ENCODE measurements at places on chromosomes 6 and 20.

DNA sequence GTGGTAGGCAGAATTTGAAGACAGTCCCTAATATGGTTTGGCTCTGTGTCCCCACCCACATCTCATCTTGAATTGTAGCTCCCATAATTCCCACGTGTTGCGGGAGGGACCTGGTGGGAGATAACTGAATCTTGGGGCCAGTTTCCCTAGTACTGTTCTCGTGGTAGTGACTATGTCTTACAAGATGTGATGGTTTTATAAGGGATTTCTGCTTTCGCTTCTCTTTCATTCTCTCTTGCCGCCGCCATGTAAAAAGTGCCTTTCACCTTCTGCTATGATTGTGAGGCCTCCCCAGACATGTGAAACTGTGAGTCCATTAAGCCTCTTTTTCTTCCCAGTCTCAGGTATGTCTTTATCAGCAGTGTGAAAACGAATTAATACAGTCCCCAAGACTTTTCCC is 103.4 kb downstream of the PDE10A start:
- no peak for DNase-seq

DNA sequence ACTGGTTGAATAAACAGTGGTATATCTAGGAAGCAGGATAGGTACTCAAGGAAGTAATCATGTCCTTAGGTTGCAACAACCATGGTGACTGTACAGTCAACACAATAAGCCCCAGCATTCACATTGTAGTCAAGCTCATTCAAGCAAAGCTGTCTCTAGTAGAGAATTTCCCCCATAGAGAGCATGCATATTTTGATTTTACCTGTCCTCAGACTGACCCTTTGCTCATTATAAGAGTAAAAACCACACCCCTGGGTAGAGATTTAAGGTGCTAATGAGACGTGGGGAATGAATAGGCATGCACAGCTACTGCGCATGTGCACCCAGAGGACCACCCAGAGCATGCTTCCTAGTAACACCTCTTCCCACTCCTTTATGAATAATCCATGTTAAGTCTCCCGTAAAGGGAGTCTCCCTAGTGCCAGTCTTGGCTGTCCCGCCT is 6.1 kb upstream of the RNF8 start:
- DNase-seq, result no peak

GRCh38 chr20:25697132-25697446 is 436 bp upstream of the ZNF337 start:
- no peak for DNase-seq

DNA sequence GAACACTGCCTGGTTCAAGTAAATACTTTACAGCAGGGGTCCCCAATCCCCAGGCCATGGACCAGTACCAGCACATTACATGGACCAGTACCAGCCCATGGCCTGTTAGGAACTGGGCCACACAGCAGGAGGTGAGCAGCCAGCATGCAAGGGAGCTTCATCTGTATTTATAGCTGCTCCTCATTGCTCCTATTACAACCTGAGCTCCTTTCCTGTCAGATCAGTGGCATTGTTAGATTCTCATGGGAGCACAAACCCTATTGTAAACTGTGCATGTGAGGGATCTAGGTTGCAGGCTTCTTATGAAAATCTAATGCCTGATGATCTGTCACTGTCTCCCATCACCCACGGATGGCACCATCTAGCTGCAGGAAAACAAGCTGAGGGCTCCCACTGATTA is 12.0 kb upstream of the RBPJL start:
- DNase-seq, result no peak

DNA sequence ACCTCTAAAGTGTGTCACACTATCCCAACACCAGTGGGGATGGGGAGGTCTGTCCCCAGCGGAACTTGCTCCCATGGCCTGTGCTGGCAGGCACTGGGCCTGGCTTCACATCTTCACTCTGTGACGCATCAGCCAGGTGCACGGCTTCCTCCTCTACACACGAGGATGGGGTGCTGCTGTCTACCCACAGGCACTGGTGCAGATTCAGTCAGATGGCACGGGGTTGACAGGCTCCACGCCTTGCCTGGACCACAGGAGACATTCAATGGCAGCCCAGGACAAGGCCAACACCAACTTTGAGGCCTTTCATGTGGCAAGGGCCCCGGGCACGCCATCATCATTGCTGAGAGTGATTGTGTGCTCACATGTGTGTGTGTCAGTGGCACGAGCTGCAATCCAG is 92.4 kb downstream of the TMEM242 start:
- DNase-seq, result no peak

GRCh38 chr6:129215246-129215645 is 332.3 kb downstream of the LAMA2 start:
- DNase-seq, result no peak

DNA sequence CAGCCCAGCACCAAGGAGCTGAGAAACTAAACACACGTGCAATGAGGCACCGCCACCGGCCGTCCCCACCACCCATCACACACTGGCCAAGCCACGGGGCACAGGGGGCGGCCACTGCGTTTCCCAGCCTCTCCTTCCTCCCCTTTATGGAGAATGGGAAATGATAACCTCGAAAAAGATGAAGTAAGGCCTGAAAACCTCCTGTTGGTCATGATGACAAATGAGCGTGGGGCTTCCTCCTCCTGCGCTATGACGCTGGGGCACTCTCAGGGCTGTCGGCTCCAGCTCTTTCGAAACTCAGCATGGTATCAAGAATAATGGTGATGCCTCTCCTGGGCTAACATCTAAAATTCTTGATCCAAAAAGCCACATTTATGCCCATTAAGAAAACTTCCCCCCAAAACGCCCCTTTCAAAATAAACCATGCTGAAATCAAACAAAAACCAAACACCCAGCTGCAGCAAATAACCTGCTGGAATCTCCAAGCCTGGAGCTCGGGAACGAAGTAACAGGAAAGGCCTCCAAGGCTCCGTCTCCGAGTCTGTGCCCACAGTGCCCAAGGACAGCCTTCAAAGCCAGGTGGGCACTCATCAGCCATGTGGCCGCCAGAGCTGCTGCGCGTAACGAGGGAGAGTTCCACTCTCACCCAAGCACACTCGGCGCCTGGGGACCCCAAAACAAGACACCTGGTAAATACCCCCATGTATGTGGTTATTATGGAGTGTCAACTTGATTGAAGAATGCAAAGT is 50.0 kb downstream of the TAF4 start:
- DNase-seq, result no peak

GRCh38 chr6:146795479-146796133 is 196.8 kb downstream of the ADGB start:
- no peak for DNase-seq

GRCh38 chr6:127684501-127684900 is 107.5 kb downstream of the C6orf58 start:
- no peak for DNase-seq

DNA sequence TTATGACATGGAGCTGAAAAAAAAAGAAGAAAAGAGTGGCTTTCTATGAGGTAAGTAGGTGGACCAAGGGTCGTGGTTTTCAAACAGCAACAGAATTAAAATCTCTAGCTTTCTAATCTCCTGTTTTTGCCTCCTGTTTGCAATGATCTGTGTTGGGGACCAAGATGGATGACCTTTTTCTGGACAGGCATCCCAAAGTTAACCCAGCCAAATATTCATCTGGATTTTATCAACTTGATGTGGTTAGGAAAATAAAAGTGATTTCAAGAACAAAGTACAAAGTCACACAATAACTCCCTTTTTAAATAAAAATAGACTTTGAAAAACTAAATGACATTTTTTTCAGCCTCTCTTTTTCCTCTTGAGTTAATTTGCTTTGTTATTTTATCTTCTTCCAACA is 282.1 kb upstream of the PRDM1 start:
- no peak for DNase-seq

DNA sequence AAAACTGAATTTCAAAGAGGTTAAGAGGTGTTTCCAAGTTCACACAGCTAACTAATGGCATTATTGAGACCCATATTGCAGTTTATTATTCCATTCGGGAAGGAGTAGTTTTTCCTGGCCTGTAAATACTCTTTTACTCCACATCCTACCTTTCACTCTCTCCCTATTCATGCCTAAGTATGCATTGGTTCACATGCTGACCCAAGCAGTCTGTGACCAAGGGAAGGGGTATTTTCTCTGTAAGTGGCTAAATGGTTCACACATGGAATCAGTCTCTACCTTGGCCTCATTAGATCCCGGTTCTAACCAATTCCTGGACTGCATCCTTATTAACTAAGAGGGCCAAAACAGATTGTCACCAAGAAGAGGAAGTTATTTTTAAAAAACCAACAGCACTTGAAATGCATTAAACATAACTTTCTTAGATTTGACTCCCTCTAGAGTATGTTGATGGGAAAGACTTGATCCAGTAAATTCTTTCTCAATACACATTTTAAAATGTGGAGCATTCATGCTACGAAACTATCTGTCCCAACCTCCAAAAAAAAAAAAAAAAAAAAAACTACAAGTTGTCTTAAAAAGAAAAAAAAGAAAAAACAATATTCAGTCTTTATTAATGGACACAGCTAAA is 17.8 kb upstream of the RSPO3 start:
- DNase-seq, result no peak

DNA sequence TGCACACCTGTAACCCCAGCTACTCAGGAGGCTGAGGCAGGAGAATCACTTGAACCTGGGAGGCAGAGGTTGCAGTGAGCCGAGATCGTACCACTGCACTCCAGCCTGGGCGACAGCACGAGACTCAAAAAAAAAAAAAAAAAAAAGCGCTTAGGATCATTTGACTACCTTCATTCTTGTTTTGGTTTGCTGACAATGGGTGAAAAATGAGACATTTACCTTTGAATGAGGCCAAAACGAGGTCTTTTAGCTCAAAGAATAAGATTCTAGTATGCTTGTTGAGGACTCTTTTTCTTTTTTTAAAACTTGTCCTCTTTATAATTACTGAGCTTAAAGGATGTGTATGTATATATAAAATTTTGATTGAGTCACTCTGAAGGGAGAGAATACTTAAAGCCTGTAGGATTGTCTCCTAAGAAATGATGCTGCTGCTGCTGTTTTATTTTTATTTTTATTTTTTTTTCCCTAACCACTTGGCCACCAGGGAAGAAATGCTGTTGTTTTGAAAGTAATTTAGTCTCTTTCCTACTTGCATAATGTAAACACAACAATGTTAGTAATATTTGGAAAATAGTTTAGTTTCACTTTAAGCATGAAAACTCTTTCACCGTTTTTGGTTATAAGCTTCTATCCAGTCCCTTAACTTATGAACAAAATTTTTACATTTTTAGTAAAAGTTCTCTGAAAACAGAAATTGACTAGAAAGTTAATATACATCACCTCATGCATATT is 7.9 kb downstream of the UBR2 start:
- DNase-seq, result no peak

DNA sequence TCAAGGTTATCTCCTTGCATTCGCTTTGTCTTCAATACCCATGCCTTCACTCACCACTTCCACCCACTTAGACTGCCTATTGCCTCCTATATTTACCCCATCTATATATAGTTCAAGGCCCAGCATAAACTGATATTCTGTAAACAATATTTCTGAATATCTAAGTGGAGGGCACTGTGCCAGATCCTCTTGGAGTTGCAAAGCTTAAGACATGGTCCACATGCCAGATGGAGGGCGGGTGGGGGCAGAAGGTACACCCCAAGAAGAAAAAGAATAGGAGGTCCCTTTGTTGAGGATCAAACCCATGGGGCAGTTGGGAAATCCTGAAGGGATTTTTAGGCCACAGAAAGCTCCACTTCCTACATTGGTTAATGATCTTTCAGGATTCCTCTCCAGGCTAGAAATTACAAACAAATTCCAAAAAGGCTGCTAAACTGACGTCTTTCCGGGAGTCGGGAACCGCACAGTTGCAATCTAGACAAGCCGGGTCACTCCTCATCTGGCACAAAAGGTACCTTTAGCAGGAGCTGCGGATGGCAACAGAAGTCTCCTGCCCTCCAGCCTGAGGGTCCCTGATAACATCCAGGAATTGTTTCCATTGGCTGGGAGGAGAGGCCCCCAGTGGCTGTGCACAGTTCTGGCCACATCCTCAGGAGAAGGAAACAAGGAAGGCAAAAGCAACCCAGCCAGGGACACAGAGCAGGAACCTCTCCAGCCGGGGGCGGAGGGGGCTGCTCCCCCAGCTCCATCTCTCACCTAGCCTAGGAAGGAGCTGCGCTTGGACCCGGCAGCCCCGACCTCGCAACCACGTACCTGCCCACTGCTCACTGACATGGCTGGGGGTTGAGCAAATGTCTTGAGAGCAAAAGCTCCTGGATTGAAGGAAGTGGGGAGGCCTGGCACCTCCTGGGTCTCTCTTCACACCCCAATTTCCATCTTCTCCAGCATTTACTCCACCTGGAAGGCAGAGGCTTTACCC is 5.9 kb upstream of the LPIN3 start:
- DNase-seq, result no peak

GRCh38 chr20:58492074-58492718 is 23.0 kb downstream of the APCDD1L start:
- no peak for DNase-seq
